ENCODE measurements at places on chromosomes 5 and 9. TPM values are rescaled to one million over a fixed set of nuclear protein-coding genes. Genes with fewer than 3 reads are reported as not detected.

The MGAT4B gene
- 23.6 TPM for total RNA-seq

The BAAT gene
- 0.09 TPM for total RNA-seq

The GLRA1 gene
- not detected for total RNA-seq

The HDHD3 gene
- total RNA-seq: 11.3 TPM

GRCh38 chr5:149110406-149110805 is 30.9 kb upstream of the ABLIM3 start:
- DNase-seq: no peak
- H3K36me3 ChIP-seq: no peaks in the 10 kb centered on the region
- no peak overlapping the region for H3K4me3 ChIP-seq
- H3K4me1 ChIP-seq: no peaks in the 10 kb centered on the region
- no peak overlapping the region for H3K27ac ChIP-seq
- H3K27me3 ChIP-seq: no peaks in the 10 kb centered on the region

GRCh38 chr9:109918339-109919163 is 138.6 kb downstream of the PALM2AKAP2 start:
- H3K4me1 ChIP-seq: peaks cover 23% of the 10 kb centered on the region
- no peak overlapping the region for H3K4me3 ChIP-seq

DNA sequence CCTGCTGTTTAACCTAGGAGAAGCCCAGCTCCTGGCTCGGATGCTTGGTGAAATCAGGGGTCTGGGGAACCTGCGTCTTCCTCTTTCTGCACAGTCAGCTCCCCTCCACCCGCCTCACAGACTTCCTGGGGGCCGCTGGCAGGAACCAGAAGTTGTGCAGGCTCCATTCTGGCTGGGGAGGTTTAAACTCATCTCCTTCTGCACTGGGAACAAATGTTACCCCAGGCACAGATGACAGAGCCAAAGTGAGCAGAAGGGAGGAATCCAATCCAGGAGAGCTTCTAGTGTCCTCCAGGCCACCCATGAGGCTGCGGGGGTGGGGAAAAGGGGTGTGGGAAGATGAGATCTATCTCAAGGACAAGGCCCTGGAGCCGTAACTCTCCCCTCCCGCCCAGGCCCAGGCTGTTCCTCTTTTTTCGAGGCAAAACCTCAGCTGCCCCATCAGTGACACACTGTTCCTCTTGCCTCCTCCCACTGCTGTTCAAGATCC is 31.2 kb downstream of the KCNMB1 start:
- peaks cover 2% of the 10 kb centered on the region for H3K27me3 ChIP-seq
- no peaks in the 10 kb centered on the region for H3K36me3 ChIP-seq
- H3K4me3 ChIP-seq: no peak overlapping the region

DNA sequence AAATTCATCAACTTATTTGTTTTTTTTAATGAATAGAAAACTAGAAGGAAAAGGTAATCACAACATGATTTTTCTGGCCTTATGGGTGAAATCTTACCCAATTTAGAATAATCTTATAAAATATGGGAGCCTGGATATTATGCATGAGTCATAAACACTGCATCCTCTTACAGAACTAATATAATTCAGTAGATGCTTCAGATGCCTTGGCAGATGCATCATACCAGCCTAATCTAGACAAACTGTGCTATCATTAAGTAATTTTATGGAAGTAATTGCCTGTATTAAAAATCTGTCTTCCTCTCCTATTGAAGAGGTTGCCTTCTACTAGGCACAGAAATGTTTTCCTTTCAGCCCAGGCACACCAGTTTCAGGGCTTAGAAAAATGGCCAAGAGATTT is 2384.6 kb upstream of the WWC1 start:
- DNase-seq: no peak
- no peak overlapping the region for H3K27ac ChIP-seq
- H3K4me3 ChIP-seq: no peak overlapping the region
- no peaks in the 10 kb centered on the region for H3K27me3 ChIP-seq
- no peaks in the 10 kb centered on the region for H3K4me1 ChIP-seq
- no peaks in the 10 kb centered on the region for H3K36me3 ChIP-seq

GRCh38 chr5:18702821-18703220 is 1068.6 kb downstream of the TAF11L14 start:
- H3K36me3 ChIP-seq: no peaks in the 10 kb centered on the region
- H3K27ac ChIP-seq: no peak overlapping the region
- no peak for DNase-seq
- H3K4me3 ChIP-seq: no peak overlapping the region
- H3K27me3 ChIP-seq: no peaks in the 10 kb centered on the region

DNA sequence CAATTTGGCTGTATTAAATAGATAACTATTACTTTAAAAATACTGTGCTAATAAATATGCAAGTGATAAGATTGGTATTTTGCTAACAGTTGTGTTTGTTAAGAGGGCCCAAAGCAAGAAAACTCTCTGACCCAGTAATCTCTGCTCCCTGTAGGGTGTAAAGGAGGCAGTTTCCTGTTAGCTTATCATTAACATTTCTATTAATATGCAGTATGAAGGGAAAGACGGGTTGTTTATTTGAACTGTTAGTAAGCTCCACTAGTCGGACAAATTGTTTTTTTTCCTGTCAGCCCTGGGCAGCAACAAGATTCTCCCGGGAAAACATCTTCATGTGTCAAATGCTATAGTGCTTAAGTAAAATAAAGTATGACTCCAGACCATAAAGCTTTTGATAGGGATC is 35.6 kb downstream of the ERP44 start:
- no peak overlapping the region for H3K4me3 ChIP-seq
- H3K36me3 ChIP-seq: no peaks in the 10 kb centered on the region
- no peaks in the 10 kb centered on the region for H3K4me1 ChIP-seq
- no peak overlapping the region for H3K27ac ChIP-seq
- no peaks in the 10 kb centered on the region for H3K27me3 ChIP-seq

GRCh38 chr5:176573564-176574296 is 24.6 kb downstream of the CDHR2 start:
- H3K27ac ChIP-seq: no peak overlapping the region
- no peaks in the 10 kb centered on the region for H3K4me1 ChIP-seq
- no peaks in the 10 kb centered on the region for H3K27me3 ChIP-seq
- H3K36me3 ChIP-seq: no peaks in the 10 kb centered on the region
- DNase-seq: peak; percentile 32
- H3K4me3 ChIP-seq: no peak overlapping the region

DNA sequence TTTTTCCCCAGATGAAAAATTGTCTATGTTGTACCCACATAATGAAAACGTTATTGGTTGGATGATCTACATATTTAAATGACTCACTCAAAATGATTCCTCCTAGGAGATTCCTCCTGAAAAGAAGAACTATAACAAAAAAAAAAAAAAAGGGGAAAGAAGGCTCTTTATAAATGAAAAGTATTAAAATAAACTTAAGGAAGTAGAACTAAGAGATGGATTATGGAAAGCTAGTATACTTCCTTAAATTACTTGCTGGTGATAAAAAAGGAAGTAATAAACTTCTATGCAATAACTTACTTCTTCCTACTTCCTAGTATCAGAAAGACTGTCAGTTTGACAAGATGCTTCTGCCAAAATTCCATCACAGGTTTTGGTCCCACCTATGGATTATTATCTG is 1087.7 kb downstream of the CDH12 start:
- no peaks in the 10 kb centered on the region for H3K36me3 ChIP-seq
- H3K4me1 ChIP-seq: no peaks in the 10 kb centered on the region
- DNase-seq: no peak
- no peaks in the 10 kb centered on the region for H3K27me3 ChIP-seq
- H3K4me3 ChIP-seq: no peak overlapping the region

- H3K4me1 ChIP-seq: peaks cover 3% of the 10 kb centered on the region
- H3K36me3 ChIP-seq: peaks cover 28% of the 10 kb centered on the region
- no peaks in the 10 kb centered on the region for H3K27me3 ChIP-seq
- H3K27ac ChIP-seq: no peak overlapping the region
These were observed 1.6 kb downstream of the HINT1 start for GRCh38 chr5:131163276-131164119.
